ENCODE measurements at places on chromosomes 7 and 10. TPM values are rescaled to one million over a fixed set of nuclear protein-coding genes. Genes with fewer than 3 reads are reported as not detected.
A peak's percentile ranks its signal among the peaks of the same experiment; 100 is the strongest.

DNA sequence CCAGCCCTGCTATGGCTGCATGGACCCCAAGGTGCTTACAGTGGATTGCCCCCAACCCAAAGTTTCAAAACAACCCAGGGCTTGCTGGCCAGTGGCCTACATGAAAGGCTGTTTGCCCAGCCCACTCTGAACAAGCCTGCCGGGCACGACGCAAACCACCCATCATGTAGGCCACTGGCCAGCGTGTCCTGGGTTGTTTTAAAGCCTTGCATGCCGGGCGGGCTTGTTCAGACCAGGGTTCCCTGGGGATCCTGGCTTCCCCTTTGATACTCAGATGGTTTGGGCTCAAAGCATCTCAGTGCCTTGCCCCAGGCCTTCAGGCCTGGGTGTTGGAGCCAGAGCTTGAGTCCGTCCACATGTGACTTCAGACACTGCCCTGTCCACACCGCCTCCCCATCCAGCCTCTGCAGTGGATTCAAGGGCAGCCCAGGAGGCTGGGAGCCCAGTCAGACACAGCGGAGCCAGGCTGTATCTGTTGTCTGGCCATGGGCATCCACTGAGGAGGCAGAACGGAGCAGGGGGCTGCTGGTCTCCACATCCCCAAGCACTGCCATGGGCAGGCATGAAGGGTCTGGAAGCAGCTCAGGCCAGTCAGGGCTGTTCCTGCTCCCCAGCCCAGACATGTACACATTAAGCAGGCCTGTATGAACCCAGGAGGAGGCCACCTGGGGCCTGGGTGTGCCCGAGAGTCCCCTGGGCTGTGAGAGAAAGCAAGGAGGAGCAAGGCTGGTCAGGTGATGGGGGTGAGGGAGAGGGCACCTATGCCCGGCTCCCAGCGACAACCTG, 4.0 kb upstream of the ADIRF start:
- no peak for DNase-seq

GRCh38 chr10:27068217-27068891, 31.9 kb downstream of the ANKRD26 start:
- DNase-seq = no peak

- no peak for DNase-seq
These were observed 103.6 kb downstream of the PRPF18 start for GRCh38 chr10:13690281-13690825.

DNA sequence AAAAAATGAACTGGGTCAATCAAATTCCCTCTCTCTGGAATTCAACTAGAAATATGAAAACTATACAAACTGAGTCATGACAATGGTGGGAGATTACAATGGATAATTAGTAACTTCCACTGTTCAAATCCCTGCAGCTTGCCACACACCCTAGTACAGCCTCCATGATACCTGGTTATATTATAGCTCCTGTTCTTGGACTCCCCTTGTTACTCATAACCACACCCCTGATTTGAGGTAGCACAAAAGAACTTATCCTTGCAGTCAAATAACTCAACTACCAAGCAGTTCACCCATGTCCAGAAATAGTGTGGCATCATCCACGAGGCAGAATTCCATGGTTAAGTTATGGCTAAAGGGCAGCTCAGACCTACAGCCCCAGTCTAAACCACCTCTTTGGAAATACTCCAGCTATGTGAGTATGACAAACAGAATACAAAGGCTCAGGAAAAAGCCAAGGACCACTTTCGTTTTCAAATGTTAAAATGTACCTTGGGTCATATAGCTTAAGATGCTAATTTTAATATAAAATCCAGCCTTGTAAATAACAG, 164.7 kb downstream of the CPEB3 start:
- no peak for DNase-seq

- no peak for DNase-seq
These were observed 2.8 kb upstream of the LZTS2 start for GRCh38 chr10:100996678-100997359.

DNA sequence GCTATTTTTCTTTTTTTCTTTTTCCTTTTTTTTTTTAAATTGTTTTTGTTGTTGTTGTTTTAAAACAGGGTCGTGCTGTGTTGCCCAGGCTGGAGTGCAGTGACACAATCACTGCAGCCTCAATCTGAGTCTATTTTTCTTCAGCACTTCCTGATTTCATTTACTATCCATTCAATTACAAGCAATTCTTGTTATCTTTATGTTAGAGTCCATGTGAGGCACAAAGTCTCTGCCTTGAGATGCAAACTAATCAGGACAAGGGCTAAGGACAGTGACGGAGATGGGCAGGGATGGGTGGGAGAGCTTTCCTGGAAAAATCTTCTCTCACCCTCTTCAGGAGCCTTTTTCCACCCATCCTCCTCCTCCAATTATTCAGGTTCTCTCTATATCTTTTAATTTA, 157.3 kb upstream of the AUTS2 start:
- DNase-seq = no peak

DNA sequence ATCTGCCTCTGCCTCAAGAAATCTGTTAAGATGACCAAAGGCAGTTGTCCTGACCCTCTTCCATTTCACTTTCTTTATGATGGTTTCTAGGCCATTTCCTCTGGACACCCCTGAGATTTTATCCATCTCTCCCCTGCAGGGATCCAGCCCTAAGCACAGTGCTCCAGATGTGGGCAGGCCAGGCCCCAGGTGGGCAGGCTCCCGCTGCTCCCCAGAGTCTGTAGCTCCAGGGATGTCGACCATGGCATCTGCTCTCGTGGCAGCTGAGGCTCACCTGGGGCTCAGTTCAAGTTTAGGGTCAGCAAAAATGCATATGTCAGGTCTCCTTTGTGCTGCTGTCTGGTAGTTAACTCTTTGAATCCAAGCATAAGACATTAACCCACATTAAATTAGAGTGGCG, 11.8 kb downstream of the CEP41 start:
- no peak for DNase-seq

DNA sequence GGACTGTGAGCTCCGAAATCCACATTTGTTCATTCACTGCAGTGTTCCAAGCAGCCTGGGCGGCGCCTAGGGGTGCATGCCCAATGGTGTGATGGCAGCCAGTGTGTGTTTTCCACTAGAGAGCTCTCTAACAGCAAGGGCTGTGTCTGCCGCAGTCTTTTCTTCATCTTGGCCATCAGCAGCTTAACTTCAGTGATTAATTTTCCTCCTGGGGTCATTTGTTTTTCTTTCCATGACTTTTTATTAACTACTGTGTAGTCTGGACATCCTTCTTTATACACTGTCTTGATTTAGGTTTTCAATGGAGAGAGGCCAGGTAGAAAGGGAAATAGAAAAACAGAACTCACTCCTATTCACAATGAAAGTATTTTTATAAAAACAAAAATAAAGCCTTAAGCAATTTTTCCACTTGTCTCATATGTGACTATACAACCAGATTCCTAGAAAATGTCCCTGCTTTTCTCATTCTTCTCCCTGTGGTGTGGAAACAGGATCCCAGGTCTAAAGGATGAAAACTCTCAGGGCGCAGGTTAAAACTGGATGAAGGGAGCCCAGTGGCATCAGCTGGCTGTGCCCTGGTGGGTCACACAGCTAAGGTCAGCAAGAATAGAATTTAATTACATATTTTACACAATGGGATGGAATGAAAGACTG, 176.8 kb downstream of the PKD1L1 start:
- peak; percentile 87 for DNase-seq

Gene TFR2
- 0.45 TPM for total RNA-seq

Gene METTL27
- 1.3 TPM for total RNA-seq

Gene ECHS1
- total RNA-seq = 48.9 TPM

Gene TAS2R5
- 1.7 TPM for total RNA-seq
